ENCODE measurements at places on chromosomes 7 and 10. TPM values are rescaled to one million over a fixed set of nuclear protein-coding genes. Genes with fewer than 3 reads are reported as not detected.

Gene SRRM3
- 0.80 TPM for total RNA-seq

Gene FRMPD2
- 0.07 TPM for total RNA-seq

Gene ASB15
- total RNA-seq, result not detected

Gene GSTO2
- total RNA-seq, result 0.65 TPM

Gene GRM3
- total RNA-seq, result not detected

Gene OPN1SW
- total RNA-seq, result not detected
